ENCODE measurements at places on chromosomes 12 and 14. TPM values are rescaled to one million over a fixed set of nuclear protein-coding genes. Genes with fewer than 3 reads are reported as not detected.

- DNase-seq: no peak
Observed at GRCh38 chr12:16189849-16190248, 87.6 kb downstream of the SLC15A5 start.

GRCh38 chr14:77003960-77004710 lies 24.4 kb downstream of the IRF2BPL start:
- DNase-seq: no peak

DNA sequence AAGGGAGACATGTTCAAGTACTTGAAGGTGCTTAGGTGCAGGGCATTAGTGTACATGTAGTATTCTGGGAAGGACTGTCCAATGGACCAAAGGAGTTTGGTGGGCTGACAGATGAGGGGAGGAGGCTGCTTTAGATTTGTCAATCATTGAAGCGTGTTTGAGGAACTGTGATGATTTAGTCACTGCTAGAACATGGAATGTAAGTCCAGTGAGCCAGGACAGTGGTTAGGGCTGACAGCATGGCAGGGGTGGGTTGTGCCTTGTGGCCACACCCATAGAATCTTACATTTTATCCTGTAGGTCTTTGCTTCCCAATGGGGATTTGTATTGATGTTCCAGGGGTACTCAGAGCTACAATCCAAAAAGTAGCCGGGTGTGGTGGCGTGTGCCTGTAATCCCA lies 24.6 kb downstream of the DIP2B start:
- no peak for DNase-seq

DNA sequence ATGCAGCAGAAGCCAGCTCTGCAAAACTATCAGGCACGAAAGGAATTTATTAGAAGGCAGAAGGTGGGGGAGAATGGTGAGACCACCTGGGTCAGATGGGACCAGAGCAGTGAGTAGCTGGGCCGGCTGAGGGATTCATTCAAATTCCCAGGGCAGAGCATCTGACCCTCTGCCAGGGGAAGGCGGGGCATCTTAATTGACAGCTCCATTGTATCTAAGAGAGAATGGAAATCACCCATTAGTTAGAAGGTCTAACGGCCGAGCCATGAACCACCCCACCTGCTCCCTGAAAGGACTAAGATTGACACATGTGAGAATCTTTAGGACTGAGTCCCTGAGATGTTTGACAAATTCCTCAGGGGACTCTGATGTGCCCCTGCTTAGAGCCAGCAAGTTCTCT lies 83.7 kb downstream of the PHETA1 start:
- DNase-seq: no peak

DNA sequence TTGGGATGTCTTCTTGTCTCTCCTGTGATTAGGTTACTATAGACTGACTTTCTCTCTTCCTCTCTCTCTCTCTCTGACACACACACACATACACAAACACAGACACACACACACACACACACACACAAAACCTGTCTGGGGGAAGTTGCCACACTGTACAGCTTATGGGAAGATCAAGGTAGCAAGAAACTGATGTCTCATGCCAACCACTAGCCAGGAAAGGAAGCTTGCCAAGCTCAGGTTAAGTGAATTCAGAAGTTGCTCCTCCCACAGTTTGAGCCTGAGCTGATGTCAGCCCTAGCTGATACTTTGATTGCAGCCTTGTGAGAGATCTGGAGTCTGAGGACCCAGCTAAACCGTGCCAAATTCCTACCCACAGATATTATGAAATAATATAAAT lies 67.1 kb downstream of the PPFIA2 start:
- DNase-seq: no peak

CLEC4A gene
- 1.5 TPM for total RNA-seq

DNA sequence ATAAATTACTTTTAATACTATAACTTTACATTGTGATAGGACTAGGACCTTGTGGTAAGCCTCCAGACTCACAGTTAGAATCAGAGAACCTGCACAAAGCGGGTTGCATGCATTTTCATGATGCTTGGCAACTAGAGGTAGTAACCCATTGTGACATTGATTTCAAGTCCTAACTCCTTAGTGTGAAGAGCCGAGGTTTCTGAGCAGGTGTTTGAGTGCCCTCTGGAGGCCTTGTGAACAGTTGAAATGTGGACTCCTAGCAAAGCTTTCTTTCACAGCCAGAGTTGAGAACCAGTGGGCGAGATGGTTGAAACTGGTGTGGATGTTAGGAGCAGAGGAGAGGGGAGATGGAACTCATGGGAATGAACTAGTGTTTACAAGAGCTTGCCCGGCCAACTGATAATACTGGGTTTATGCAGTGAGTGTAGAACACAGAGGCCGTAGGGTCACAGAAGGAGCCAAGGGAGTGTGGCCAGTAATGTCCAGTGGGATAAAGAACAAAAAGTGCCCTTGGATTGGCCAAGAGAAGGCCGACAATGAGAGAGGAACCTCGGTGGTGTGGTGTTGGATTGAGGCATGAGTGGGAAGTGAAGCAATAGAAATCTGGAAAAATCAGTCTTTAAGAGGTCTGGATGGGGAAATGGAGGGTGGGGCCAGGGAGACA lies 10.9 kb downstream of the ZNF664 start:
- DNase-seq: peak; percentile 41

GZMH gene
- 1.5 TPM for total RNA-seq

DHRS2 gene
- 3.9 TPM for total RNA-seq

DDN gene
- total RNA-seq: 0.65 TPM

DNA sequence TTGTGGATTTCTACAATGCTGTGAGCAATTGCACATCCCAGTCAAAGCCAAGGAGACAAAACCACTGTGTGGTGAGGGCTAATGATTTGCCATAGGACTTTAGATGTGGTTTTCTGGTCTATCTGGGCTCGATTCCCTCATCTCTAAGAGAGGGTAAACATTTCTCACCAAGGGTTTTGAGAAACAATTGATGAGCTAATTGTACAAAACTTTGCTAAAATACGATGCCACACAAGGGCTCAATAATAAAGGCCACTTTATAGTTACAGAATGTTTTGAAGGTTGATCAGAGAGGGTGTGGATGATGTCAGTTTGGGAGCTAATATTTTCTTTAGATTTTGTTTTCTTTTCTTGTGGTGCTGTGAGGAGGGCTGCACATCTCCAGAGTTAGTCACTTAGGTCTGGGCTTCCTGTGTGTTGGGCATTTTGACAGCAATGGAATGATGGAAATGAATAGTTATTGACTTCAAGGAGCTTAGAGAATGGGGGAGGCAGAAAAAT lies 60.8 kb upstream of the SLC38A4 start:
- DNase-seq: no peak

DNA sequence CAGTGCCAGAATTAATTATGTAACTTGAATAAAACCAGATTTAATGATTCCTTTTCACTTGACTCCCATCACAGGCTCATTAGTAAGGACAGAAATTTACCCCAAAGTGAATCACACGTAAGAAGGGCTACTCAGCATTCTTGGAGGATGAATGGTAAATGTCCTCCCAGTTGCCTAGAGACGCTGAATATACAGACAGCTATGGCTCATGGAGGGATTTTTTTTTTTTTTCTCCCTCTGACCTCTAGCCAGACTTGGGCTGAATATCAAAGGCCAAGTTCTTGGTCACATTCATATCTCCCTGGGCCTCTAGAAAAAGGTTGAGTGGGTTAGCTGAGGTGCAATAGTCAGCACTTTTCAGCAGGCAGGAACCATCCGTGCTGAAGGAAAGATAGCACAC lies 77.5 kb downstream of the PHLDA1 start:
- DNase-seq: peak; percentile 19

DNA sequence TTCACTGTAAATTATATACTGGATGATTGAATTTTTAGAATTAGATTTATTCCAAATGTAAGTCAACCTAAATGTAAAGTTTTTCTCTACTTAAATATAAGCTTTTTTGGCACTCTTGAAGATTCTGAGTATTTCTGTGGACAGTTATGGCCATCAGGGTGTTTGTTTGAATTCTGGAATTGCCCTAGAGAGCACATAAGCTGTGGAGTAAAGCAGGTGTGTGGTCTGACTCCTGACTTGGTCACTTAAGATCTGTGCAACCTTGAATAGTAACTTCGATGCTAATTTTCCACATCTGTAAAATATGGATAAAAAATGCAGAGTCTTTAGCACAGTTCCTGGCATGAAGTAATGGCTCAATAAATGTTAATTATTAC lies 64.4 kb downstream of the FUT8 start:
- DNase-seq: no peak

- no peak for DNase-seq
Observed at GRCh38 chr14:104326848-104327247, 188.5 kb downstream of the KIF26A start.

GRCh38 chr12:4287325-4288211 lies 14.0 kb downstream of the CCND2 start:
- DNase-seq: peak; percentile 26

DNA sequence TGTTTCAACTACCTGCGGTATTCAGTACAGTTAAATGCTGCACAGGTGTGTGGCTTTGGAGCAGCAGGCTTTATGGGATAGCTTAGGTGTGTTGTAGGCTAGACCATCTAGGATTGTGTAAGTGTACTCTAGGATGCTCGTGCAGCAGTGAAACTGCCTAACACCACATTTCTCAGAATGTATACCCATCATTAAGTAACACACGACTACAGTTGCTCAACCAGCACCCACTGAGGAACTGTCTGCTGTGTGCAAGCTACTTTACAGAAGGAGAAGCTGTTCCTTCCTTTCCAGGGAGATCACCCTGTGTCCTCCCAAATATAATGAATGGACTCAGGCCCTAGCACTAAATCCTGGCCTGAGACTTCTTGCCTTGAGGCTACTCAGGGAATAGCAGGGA lies 94.8 kb downstream of the SLC24A4 start:
- peak; percentile 46 for DNase-seq

- no peak for DNase-seq
Observed at GRCh38 chr12:31311634-31312258, 14.2 kb downstream of the SINHCAF start.

PKP2 gene
- 2.6 TPM for total RNA-seq

DNA sequence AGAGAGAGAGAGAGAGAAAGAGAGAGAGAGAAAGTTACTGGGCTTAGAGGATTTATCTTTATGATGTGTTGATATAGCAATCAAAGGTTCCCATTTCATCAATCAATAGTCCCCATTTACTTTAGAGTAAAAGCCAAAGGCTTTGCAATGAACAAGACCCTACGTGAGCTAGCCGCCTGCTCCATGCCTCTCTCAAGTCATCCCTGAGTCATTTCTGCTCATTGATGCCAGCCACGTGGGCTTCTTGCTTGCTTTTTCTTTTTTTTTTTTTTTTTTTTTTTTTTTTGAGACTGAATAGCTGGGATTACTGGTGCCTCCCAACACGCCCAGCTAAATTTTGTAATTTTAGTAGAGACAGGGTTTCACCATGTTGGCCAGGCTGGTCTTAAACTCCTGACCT lies 70.9 kb downstream of the GPR135 start:
- DNase-seq: no peak

SMIM41 gene
- total RNA-seq: not detected

- no peak for DNase-seq
Observed at GRCh38 chr12:5944688-5945070, 380 bp downstream of the ANO2 start.

DNA sequence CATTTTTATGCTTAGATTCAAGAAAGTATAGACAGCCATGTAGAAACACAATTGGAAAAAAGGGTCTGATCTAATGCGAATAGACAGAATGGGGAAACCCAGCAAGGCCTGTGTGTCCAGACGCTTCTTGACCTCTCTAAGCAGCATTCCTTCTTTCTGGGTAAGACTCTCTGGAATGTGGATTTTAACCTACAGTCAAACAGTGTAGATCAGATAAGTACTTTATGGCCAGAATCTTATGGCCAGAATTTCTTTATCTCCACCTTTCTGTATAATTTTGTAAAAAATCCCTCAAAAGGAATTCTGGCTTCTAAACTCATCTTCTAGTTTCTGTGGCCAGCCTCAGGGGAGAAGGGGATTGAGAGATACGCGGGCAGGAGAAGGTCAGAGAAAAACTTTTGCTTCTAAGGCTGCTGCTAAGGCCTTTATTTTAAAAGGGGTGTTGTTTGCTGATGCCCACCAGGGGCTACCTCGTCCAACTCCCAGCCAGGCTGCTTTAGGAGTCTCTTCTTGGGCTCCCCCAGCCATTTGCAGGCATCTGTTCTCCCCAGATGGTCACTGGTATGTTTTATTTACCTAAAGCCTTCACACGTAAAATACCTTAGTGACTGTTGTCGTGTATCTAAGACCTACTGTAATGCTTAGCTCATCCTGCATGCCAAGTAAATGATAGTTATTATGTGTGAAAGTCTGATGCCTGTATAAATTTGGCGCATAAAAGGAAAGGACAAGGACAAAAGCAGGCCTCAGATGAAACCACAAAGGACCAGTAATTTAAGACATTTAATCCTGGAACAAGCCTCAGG lies 68.4 kb downstream of the ANO6 start:
- no peak for DNase-seq

DNA sequence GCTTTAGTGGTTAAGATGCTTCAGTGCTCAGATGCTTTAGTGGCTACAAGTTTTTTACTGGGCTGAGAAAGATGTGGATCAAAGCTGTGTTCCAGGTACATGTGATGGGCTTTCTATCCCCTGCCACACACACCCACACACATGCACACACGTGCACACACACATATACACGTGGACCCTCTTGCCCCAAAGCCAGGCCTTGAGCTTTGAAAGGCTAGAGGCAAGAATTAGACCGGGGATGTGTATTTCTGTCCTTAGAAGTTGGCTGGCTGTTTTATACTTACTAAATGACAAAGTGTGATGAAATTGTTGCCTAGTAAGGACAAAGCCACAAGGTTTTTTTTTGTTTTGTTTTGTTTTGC lies 376.5 kb downstream of the C12orf75 start:
- no peak for DNase-seq

- DNase-seq: no peak
Observed at GRCh38 chr14:80946187-80946586, 4.6 kb upstream of the CEP128 start.

CCDC60 gene
- not detected for total RNA-seq

DNA sequence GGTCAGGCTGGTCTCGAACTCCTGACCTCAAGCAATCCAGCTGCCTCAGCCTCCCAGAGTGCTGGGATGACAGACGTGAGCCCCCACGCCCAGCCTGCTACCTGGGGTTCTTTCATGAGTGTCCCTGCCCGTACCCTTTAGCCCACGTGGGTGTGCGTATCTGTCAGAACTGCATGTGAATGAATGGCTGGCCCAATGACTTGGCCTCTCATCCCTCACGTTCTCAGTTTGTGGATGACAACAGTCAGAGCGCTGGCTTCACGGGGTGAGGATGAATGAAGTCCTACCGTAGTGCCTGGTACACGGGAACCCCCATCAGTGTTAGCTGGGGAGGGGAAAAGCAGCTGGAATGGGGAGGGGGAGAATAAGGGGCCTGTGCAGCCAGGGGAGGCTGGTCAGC lies 16.1 kb upstream of the ZDHHC22 start:
- no peak for DNase-seq

GRCh38 chr12:3216726-3217682 lies 139.8 kb downstream of the TSPAN9 start:
- DNase-seq: no peak

DNA sequence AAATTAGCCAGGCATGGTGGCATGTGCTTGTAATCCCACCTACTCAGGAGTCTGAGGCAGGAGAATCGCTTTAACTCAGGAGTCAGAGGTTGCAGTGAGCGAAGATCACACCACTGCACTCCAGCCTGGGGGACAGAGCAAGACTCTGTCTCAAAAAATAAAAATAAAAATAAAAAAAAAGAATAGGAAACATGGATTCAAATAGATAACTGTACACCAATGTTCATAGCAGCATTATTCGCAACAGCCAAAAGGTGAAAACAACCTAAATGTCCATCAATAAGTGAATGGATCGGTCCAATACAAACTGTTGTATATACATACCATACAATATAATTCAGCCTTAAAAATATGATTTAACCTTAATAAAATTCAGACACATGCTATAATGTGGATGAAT lies 3.1 kb upstream of the RIPK3 start:
- no peak for DNase-seq

Measured in adrenal gland (tissue), 19 donors.